ENCODE measurements at places on chromosomes 13 and 19.

GRCh38 chr13:114053026-114053425, 79.2 kb upstream of the C13orf46 start:
- no peak for DNase-seq

GRCh38 chr19:13122980-13123957, 5.2 kb downstream of the NACC1 start:
- DNase-seq, result no peak

- no peak for DNase-seq
Observed at GRCh38 chr13:106560821-106561220, 7.1 kb downstream of the ARGLU1 start.

- no peak for DNase-seq
Observed at GRCh38 chr19:38298821-38299680, 5.0 kb upstream of the C19orf33 start.

DNA sequence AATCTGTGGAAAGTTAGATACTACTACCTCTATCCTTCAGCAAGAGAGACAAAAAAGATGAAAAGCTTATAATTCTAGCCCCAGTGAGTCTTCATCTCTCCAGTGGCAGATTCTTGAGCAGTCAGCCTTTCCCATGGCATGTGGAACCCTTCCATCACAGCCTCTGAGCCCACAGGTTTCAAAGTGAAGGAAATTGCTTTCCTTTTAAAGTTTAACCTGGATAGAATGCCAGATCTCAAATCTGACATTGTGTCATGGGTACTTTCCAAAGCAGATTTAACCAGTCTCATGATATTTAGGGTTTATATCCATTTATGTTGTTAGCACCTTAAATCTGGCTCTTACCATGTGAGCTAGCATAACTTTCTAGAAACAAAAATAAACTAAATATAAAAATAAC, 39.3 kb downstream of the POLR1D start:
- no peak for DNase-seq

DNA sequence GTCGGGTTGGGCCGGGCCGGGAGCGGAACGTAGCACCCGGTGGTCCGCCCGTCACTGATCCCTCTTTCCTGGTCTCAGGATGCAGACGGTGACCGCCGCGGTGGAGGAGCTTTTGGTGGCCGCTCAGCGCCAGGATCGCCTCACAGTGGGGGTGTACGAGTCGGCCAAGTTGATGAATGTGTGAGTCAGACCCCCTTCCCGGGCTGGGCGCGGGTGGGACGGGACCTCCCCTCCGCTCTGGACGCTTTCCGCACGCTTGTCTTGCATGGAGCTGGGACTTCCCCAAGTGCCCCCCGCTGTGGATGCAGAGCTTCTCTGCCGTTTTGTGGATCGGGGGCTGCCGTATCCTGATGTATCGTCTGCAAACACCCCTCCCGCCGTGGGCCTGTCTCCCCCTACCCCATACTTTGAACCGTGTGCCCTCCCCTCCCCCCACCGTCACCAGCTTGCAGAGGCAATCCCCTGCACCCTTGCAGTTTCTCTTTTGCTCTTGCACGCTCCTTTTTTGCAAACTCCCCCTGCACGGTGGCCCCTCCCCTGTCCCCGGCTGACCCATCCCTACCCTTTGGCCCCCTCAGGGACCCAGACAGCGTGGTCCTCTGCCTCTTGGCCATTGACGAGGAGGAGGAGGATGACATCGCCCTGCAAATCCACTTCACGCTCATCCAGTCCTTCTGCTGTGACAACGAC, 669 bp downstream of the GADD45B start:
- DNase-seq, result peak; percentile 64

DNA sequence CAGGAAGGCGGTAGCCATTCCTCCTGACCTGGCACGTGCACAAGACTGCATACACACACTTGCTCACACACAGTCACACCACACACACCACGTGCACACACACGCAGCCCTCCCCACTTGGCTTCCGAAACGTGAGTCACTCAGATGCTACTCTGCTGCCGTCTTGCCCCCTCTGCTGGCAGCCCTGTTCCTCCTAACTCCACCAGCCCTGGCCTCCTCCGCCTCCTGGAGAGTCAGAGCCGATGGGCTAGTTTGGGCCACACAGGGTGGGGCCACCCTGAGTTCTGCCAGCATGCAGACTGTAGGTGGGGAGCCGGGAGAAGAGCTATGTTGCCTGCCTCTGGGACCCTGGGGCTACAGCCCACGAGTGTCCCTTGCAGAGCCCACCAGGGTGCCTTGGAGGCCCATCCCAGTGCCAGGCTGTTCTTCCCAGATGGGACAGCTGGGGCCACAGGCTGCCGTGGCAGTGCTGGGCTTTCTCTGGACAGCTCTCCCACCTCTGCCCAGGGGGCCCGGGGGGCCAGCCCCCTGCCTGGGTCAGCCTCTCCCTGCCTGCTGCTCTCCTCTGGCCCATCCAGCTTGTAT, 12.1 kb downstream of the PIN1 start:
- DNase-seq, result peak; percentile 50

- DNase-seq, result no peak
Observed at GRCh38 chr13:109288151-109288709, 498.2 kb downstream of the IRS2 start.

GRCh38 chr13:29551214-29551613, 44.3 kb downstream of the SLC7A1 start:
- no peak for DNase-seq

Data from heart left ventricle (tissue), 16 donors.